Activated CD4-positive, alpha-beta memory T cell treated with anti-CD3 and anti-CD28 coated beads, Interleukin-2, amount 10 ng/mL, durations not matched to agents 7 days and 5 days (primary cell): ENCODE measurements at places on chromosomes 2 and 18. TPM values are rescaled to one million over a fixed set of nuclear protein-coding genes. Genes with fewer than 3 reads are reported as not detected.

The FBXO48 gene
- total RNA-seq, result 5.0 TPM

DNA sequence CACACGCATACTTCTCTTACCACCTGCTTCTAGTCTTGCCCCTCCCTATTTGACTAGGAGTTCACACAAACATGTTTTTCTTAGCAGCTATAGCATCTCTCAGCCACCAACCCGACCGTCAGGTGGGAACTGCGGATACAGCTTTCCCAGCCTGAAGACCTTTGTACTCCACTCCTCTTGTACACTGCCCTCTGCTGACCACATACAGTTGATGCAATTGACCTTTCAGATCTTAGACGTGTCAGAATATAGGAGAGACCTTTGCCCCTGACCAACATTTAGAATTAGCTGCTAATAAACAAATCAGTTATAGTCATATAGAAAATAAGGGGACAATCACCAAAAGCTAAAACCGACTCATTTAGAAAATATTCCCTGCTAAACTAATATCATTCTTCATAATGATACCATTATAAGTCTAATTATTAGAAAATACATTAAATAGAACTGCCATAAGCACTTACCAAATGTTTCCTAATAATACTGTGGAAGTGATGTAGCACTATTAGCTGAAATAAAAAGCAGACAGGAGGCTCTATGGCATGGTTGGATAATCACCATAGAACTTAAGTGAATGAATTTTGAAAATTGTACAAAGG, 208.4 kb downstream of the RAD51AP2 start:
- no peak for DNase-seq

The ATF2 gene
- total RNA-seq, result 61.4 TPM

DNA sequence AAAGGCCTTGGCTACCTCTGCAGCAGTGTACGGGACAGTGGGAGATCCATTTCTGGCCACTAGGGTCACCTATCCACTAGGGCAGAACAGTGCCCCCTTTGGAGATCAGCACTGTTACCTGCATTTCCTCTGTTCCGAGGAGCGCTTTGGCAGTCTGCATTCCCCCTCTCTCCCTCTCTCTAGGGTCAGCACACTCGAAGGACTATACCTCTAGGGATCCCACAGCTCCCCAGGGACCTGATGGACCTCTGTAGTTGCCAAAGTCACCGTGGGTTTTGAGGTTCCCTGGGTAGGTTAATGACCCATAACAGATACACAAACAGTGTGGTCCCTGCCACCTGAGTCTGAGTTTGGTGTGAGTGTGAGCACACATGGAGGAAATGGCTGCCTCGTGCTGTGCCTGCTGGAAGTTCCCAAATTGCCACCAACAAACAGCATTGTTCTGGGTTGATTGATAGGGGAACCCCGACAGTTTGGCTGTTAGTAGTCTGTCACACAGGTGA, 99.8 kb upstream of the VWC2L start:
- no peak for DNase-seq

GRCh38 chr2:216081487-216082116, at the start of the genes PECR and TMEM169:
TSS of gene PECR (minus strand) at chr2:216081809. CDS start at chr2:216081741, 68 bp downstream.
TSS of gene TMEM169 (plus strand) at chr2:216081919. CDS start at chr2:216095964, 14,045 bp downstream.
- DNase-seq, result peak; percentile 85

The LYG2 gene
- not detected for total RNA-seq

DNA sequence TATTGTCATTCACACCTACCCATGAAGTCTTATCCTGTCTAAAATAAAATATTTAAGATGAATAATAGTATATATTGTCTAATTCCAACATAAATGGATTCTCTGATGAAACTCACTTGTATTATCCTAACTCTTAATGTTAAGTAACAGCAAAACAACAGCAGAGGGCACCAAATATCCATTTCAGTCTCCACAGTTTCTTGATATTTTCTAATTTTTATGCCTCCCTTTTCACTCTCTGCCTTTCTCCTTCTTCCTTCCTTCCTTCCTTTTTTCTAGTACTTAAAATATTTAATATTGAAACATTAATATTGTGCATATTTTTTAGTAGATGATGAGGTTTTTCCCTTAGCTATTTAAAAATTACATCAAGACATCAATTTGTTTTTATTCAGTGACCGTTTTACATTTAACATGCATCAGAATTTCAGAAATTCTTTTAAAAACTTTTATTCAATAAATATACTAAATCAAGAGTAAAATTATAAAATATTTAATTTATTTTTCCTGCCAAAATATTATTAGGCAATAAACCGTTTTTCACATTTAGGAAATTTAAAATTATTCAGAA, 97.6 kb downstream of the WDR7 start:
- no peak for DNase-seq

DNA sequence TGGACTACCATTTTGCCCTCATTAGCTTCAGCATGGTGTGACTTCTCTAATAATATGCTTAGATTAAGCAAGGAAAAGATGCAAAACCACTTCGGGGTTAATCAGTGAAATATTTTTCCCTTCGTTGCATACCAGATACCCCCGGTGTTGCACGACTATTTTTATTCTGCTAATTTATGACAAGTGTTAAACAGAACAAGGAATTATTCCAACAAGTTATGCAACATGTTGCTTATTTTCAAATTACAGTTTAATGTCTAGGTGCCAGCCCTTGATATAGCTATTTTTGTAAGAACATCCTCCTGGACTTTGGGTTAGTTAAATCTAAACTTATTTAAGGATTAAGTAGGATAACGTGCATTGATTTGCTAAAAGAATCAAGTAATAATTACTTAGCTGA, 16.3 kb downstream of the TYMS start:
- DNase-seq, result no peak

The SLC25A12 gene
- total RNA-seq, result 24.1 TPM

- no peak for DNase-seq
These were observed 113.1 kb upstream of the SRD5A2 start for GRCh38 chr2:31693882-31694281.

GRCh38 chr2:223918671-223919134, 26.4 kb downstream of the WDFY1 start:
- no peak for DNase-seq

DNA sequence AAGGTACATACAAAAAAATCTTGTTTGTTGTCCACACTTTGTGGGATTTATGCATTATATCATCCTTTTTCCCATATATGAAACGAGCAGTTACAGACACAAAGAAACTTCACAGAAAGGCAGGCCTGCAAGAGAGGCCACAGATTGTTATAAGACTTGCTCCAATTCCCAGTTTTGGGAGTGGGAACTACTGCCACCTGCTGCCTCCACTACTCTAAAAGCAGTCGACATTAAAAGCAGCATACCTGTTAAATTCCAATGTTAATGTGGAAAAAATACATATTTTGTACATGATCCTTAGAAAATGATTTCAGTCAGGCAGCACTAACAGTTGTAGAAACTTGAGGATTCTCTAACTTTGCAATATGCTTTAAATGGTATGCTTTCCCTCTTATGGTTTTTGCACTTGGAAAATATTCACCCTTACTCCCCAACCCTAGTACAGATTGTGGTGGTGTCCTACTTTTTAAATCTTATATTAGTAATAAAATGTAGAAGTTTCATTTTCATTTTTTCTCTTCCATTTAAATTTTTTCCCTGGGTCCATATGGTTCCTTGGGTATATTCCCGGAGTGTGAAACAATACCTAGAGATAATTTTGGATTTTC, 37.9 kb downstream of the SLC38A11 start:
- DNase-seq, result no peak

DNA sequence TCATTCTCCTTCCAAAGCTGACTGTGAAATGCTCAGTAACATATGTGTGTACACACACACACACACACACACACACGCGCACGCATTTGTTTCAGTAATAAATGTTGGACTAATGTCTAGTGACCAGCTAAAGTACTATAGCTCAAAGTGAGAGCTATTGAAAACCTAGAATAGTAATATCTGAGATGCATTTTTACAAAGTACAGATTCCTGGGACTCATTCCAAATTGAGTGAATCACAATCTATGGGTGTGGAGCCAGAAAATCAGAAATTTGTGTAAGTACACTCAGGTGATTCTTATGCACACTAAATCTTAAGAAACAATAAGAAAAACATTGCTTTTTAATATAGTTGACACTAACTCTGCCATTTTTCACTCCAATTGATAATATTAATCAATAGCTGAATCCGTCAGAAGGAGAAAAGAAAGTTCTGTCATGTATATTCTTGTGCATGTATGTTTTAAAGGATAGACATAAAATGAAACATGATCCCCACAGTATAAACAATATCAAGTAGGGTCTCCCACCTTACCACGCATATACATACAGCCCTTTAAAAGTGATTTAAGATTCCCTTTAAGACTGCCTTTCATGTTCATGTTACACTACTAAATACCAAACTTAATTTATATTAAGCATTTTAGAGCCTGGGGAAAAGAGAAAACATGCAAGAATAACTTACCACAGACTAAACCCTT, 123.5 kb downstream of the ATAD2B start:
- DNase-seq, result no peak

DNA sequence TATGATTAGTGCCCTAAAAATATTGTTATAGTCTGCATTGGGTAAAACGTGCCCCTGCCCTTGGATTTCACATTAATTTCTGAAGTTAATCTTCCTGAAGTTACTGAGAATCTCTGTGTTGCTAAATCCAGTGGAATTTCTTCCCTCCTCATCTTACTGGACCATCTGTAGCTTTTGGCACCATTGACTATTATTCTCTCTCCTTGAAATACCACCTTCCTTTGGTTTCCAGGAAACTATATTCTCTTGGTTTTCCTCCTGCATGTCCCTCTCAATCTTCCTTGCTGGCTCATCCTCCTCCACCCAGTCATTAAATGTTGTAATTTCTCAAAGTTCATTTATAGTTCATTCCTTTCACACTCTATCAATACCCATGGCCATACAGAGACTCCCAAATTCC, 110.6 kb upstream of the SLC35G4 start:
- no peak for DNase-seq

The WNT10A gene
- total RNA-seq, result 0.70 TPM

The REG3A gene
- not detected for total RNA-seq

The KCNF1 gene
- total RNA-seq, result not detected

DNA sequence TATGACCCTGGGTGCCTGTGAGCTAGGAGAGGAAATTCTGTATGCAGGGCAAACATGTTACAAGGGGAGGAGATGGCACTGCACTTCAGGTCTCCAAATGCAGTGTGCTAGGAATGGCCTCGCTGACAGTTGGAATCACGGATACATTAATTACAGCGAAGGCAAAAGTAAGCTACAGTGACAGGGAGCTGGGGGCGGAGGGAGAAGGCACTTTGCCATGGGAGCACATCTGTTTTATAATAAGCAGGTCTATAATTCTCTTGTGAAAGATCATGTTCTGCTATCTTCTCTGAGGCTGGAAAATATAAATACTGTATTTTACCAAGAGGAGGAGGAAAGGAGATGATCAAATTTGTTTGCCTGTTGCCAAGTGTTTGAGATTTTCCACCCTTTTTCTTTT, 56.3 kb upstream of the FZD5 start:
- no peak for DNase-seq

DNA sequence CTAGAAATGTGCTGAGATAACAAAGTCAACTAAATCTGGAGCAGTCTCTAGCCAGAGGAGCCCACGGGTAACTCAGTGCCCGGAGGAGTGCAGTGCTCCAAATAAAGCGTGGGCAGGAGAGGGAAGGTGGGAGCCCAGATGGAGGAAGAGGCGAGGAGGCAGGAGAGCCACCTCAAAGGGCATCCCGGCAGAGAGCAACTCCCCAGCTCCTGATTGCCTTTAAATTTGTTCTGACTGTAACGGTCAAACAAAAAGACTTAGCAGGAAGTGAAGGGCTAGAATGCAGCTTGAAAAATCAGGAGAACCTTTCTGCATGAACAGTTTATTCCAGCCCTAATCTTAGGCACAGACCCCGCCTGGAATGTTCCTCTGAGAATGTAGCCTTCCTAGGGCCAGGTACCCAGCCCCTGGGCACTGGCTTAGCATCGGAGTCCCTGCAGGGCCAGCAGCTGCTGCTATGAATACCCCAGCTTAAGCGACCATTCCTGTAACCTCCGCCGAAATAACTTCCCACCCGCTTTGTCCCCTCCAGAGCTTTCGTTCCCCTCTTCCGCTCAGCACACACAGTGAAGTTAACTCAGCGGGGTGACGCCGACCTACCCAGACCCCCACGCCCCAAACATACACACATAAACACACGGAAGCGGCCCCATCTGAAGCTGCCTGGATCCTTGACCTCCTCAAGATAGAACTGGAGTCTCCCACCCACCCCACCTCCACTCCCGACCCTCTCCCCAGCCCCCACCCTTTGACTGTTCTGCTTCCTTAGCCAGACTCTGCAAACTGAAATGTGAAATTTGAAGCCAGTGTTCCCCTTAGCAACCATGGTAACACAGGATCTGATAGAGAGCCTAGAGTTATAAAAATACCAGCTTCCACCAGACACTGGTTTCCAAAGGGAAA, 123.2 kb downstream of the SMAD7 start:
- DNase-seq, result no peak
